Heart left ventricle (tissue), 16 donors: ENCODE measurements at places on chromosomes 5 and 9. TPM values are rescaled to one million over a fixed set of nuclear protein-coding genes. Genes with fewer than 3 reads are reported as not detected.

GRCh38 chr9:34522091-34522887, 501 bp downstream of the ENHO start:
- DNase-seq: no peak

DNA sequence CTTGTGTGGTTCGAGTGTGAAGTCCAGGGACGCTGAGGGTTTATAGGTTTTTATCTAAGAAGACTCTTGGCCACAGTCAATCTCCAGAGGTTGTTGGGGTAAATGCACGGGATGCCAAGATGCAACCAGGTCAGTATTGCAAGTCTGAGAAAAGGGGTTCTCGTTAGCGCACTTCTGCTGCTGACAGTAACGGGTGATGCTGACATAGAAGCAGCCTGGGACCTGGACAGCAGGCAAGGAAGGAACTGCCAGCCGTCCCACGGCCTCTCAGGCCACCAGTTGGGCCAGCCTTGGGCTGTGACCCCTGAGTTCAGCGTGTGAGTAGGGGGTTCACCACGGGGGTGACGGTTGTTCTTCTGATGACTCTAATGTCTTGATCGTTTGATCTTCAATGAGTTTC, 39.0 kb downstream of the TENT4A start:
- DNase-seq: no peak

DNA sequence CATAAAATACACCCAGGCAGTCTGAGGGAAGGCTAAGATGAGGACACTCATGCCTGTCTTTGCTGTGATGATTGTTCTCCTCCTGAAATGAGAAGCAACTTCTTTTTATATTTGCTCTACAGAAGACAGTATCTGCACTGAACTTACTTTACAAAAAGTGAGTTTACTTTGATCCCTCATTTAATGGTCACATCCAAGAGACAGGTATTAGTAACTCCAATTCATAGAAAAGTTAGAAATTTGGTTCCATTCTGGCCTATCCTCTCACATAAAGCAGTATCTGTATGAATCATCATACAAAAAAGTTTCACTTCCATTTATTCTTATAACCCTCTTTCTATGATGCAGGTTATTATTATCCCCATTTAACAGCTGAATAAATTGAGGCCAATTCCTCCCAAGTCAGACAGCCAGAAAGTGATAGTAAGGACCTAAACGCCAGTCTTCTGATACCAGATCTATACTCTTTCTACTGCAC, 15.2 kb downstream of the TSTD2 start:
- no peak for DNase-seq

TMEM161B gene
- 8.0 TPM for total RNA-seq

FAM219A gene
- 36.7 TPM for total RNA-seq
